SK-N-SH treated with all-trans-retinoic acid at 6 μM for 48 hours (cell line): ENCODE measurements at places on chromosomes 2 and 18.

GRCh38 chr2:119468154-119468955 lies 36.7 kb downstream of the TMEM37 start:
- ATAC-seq = no peak

GRCh38 chr2:10305254-10305635 lies 2.5 kb downstream of the HPCAL1 start:
- ATAC-seq = no peak

GRCh38 chr2:117961201-117961600 lies 52.7 kb downstream of the CCDC93 start:
- ATAC-seq = no peak

GRCh38 chr2:219441451-219442255 lies 7.0 kb downstream of the SPEG start:
- peak; percentile 59 for ATAC-seq

GRCh38 chr18:35618696-35619095 lies 37.2 kb downstream of the GALNT1 start:
- peak; percentile 54 for ATAC-seq

DNA sequence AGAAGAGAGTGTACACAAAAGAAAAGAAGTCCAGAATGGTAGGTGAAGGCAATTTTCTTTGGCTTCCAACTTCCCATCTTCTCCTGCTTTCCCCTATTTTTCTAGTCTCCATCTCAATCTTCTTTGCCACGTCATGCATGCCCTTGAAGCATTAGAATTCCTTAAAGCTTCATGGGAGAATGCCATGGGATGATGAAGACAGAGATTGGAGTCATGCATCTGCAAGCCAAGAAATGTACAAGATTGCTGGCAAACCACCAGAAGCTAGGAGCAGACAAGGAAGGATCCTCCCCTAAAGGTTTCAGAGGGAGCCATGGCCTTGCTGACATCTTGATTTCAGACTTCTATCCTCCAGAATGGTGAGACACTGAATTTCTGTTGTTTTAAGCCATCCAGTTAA lies 305.9 kb downstream of the HRH4 start:
- ATAC-seq = no peak

DNA sequence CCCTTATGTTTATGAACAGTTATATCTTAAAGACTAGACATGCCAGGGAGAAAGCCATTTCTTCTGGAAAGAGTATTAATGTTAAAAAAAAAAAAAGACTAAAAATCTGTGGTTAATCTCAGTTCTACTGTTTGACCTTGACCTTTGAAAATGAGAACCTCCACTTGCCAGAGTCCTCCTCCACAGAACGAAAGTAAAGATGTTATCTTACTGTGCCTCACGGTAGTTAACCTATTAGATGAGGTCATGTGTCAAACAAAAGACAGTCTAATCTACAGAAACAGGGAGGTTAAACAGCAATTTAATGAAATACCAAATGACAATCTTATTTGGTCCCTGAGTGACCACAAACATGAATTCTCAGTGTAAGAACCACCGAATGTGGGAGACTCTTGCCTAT lies 51.2 kb downstream of the SLC14A2 start:
- no peak for ATAC-seq

- no peak for ATAC-seq
Observed at GRCh38 chr2:152173831-152174230, 1.7 kb downstream of the STAM2 start.

DNA sequence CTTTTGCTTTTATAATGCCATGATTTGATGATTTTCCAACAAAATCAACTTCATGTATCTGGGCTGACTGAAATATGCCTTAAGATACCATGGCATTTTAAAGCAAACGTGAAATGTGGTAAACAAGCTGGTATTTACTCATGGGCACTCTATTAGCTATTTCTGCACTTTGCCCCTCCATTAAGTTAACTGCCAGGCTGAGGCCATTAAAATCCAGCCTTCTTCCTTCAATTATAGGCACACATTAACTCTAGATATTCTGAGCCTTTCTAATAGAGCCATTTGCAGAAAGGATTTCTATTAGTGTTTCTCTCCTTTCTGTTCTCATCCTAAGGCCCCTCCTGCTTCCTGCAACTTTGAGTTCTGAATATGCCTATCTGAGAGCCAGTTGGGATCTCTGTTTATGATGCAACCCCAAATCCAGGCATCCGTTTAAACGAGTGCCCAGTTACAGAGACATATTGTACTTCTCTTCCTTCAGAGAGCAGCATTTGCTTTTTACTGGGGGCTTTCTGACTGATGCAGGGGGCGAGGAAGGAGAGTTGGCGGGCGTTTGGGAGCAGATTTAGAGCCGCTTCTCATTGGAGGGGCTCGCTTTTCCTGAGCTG lies 1.6 kb upstream of the KCNJ3 start:
- ATAC-seq = 0 out of 3 replicates have a peak, but pooled peaks have one; percentile 17

DNA sequence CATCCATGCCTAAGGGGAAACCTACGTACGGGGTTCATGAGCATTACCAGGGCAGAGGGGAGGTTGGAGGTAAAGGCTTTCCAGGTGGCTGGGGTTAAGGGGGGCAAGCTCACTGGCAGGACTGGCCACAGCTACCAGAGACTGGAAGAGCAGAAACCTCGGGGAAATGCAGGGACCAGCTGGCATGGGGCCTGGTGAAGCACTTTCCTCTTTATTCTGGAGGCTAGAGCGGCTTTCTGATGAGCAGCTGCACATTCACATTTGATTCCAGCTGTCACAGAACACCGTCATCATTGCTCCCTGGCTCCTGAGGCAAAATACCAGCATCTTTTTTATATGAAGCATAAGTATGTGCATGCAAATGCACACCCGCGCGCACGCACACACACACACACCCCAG lies 28.7 kb upstream of the LRRC30 start:
- ATAC-seq = no peak

- peak; percentile 97 for ATAC-seq
Observed at GRCh38 chr2:240143801-240144648, 3.6 kb upstream of the OTOS start.

GRCh38 chr2:49367003-49367402 lies 212.7 kb upstream of the FSHR start:
- ATAC-seq = no peak

- ATAC-seq = no peak
Observed at GRCh38 chr2:241443486-241444223, 64.7 kb downstream of the STK25 start.

GRCh38 chr2:185919155-185919554 lies 180.6 kb downstream of the FSIP2 start:
- peak; percentile 74 for ATAC-seq

- no peak for ATAC-seq
Observed at GRCh38 chr2:18527326-18527725, 33.1 kb downstream of the RDH14 start.

DNA sequence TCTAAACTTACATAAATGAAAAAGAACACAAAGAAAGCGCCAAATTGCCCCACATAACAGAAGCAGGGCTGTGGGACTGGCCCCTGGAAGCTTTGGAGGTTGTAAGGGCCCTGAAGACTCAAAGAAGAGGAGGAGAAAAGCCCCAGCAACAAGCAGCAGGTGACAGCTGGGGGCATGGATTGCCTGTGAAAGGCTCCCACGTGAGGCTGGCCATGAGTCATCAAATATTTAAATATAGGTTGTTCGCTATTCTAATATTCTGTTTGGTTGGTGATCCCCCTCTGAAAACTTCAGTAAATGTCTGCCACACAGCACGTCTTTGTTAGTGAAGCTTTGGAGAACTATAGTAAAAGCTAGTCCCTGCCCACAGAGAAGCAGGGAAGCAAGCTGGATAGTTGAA lies 132.4 kb downstream of the MREG start:
- peak; percentile 26; the same call in 1 of the 3 replicates for ATAC-seq

DNA sequence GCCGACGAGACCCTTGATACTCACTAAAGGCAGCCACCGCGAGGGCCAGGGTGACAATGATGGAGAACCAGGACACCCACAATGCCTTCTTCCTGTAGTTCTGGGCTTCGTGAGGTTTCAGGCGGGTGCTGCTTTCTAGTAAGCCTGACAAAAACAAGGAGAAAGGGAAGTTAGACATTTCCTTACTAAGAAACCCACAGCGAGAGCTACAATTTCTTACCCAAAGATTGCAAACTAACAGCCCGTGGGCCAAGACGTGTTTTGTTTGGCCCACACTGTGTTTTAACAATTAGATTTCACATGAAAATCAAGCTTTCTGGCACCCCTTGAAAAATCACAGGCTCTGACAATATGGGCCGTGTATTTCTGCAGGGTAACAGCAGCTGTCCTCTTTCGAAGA lies 5.6 kb downstream of the TMEM163 start:
- no peak for ATAC-seq

DNA sequence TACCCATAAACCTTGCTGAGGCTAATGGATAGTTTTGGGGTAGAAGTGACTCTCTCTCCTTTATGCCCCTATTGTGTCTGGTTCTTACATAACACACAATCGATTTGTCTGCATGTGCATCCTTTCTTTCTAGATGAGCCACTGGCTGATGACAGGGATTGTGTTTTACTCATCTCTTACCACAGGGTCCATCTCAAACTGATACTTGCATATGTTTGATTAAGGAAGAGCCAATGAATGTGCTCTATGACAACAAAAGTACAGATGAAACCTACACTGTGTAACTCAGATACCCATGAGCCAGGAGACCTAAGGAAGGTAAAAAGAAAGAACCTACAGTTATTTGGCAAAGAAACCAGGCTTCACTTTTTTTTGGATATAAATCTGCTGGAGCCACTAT lies 13.2 kb upstream of the BZW1 start:
- no peak for ATAC-seq

GRCh38 chr2:240810199-240810598 lies 9.8 kb downstream of the KIF1A start:
- no peak for ATAC-seq

- peak; percentile 68 for ATAC-seq
Observed at GRCh38 chr2:17752892-17753802, 463 bp downstream of the SMC6 start.

DNA sequence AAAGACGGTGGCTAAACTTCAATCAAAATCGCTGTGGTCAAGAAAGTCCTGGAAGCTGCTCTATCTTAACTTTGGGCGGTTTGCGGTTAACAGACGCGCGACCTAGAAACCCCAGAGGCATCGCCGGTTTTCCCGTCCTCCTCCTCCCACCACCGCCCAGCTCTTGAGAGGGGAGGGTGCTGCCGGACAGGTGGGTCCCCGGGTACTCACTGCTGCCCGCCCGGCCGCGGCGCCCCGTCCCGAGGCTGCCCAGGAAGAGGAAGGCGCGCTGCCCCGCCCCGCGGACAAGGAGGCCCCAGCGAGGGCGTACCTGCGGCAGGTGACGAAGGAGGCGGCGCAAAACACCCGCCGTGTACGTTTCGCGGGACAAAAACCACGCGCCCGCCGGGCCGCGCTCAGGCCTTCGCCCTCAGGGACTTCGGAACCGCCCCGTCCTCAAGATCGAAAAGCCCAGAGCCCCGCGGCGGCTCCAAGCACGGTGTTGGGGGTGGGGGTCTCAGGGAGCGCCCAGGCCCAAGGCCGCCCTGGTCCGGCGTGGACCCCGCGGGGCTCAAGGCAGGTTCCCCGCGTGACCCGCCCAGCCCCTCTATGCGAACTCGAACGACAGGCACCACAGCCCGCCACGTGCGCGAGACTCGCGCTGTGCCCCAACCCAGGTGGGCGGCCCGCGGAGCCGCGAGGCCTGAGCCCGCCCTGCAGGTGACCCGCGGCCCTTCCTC lies at the start of gene SH3YL1:
TSS of gene SH3YL1 (minus strand) at position 259 of the 719 bp plus-strand sequence. CDS start at position 211, 48 bp downstream.
- peak; percentile 54 for ATAC-seq
